Stimulated activated CD4-positive, alpha-beta T cell treated with anti-CD3 and anti-CD28 coated beads, Interleukin-1b, Interleukin-23, amount 100 ng/mL, for 4 hours (primary cell): ENCODE measurements at places on chromosomes 2 and 18.

DNA sequence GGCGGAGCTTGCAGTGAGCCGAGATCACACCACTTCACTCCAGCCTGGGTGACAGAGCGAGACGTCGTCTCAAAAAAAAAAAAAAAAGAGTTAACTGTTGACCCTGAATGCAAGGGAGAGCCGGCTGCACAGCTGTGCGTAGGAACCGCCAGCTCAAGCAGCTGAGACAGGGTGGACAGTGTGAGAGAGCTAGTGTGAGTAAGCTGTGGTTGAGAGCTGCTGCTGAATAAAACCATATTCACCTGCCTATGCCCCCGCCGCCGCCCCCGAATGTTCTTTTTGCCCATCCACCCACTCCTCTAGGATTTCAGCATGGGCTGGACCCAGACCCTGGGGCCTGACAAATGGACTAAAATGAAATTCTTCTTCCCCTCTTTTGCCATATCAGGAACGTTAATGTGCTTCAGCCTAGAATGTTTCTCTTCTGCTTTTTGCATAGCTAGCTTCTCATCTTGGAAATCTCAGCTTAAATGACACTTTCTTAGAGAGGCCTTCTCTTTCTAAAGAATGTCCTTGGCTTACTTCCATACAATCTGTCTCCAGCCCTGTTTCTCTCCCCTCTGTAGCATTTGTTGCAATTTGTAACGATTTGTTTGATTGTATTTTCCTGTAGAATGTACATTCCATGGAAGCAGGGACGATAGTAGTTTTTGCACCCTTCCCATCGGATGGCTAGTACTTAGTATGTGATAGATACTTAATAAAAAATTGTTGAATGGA, 142.7 kb downstream of the KLHL14 start:
- DNase-seq, result no peak

- no peak for DNase-seq
Observed at GRCh38 chr2:217977840-217978535, 24.8 kb downstream of the TNS1 start.

GRCh38 chr2:69789772-69790600, 39.5 kb upstream of the GMCL1 start:
- no peak for DNase-seq

DNA sequence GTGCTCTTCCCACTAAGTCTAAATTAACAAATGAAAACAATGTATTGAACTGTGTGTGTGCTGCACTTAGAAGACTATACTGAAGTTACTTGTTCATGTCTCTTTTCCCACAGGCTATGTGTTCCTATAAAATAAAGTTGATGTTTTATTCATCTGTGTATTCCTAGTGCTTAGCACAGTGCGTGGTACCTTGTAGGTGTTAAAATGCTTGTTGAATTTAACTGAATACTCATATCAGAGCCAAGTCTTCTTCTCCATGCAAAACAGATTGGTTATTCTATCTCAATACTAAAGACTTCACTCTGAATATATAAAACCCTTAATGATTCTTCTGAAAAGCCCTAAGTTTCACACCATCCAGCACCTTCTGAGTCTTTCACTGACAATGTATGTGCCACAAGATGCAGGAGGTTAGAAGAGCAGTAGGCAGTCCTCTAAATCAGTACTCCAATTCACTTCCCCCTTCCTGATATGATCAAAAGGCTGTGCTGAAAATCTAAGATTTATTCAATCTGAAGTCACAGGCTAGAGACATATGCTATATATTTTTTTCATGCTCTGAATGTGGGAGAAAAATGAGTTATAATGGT, 231.7 kb upstream of the CCDC150 start:
- DNase-seq, result no peak

DNA sequence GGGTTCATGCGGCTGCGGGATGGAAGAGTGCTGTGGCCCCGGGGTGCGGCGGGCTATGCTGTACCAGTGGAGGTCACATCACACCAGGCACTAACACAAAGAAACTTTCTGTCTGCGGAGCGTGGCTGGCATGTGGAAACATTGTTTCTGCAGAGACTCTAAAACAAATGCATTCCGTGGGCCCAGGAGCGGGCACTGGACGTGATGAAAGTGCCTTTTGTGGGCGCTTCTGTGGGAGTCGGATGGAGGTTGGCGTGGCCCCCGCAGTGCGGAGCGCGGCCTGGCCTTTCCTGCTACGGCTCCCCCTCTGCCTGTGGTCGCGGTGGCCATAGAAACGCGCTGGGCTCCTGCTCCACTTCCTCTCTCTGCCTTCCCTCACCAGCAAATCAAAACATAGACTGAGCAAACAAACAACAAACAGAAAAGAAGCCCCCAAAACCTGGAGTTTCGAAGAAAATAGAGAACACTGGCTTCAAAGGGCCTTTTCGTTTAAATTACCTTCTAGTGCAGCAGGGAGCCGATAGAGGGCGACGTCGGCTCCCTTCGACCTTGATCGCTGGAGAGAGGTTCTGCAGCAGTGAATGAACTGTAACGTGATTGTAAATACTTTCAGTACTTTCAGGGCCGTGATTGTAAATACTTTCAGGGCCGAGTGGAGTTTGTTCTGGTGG, 51.4 kb downstream of the KIF5C start:
- peak; percentile 30 for DNase-seq

DNA sequence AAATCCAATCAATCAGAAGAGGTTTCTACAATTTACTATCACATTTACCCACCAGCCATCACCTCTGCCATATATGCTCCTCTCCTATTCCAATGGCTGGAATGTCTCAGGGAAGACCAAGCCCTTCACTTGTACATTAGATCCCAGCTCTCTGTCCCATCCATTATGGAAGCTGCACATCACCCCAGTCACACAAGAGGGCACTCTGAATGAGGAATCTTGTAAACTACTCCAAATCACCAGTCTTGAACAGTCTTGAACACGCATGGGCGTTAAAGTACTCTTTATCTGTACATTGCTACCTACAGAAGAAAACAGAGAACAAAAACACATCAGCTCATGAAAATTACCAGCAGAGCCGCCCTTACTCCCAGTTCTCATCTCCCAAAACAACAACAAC, 38.7 kb downstream of the ZC3H8 start:
- DNase-seq, result no peak

- no peak for DNase-seq
Observed at GRCh38 chr2:241563981-241564595, 5.5 kb downstream of the BOK start.

- DNase-seq, result no peak
Observed at GRCh38 chr2:64007924-64008323, 11.3 kb downstream of the VPS54 start.

DNA sequence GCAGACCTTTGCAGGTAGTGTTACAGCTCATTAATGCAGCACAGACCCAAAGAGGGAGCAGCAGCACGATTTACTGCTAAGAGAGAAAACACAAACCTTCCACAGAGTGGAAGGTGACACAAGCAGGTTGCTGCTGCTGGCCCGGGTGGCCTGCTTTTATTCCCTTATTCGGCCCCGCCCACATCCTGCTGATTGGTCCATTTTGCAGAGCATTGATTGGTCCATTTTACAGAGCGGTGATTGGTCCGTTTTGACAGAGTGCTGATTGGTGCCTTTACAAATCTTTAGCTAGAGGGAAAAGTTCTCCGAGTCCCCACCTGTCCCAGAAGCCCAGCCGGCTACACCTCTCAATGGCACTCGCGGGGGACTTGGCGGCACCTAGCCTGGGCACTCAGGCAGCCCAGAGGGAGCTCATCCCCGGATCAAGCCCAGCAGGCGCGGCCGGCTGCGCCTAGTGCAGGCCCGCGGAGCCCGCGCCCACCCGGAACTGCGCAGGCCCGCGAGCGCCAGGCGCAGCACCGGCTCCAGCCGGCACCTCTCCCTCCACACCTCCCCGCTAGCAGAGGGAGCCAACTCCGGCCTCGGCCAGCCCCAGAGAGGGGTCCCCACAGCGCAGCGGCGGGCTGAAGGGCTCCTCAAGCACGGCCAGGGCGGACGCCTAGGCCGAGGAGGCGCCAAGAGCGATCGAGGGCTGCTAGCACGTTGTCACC, 825.6 kb upstream of the HS6ST1 start:
- DNase-seq, result no peak

GRCh38 chr2:180246268-180246667, 239.2 kb upstream of the CWC22 start:
- no peak for DNase-seq

GRCh38 chr2:241788572-241788971, 11.9 kb downstream of the GAL3ST2 start:
- no peak for DNase-seq

DNA sequence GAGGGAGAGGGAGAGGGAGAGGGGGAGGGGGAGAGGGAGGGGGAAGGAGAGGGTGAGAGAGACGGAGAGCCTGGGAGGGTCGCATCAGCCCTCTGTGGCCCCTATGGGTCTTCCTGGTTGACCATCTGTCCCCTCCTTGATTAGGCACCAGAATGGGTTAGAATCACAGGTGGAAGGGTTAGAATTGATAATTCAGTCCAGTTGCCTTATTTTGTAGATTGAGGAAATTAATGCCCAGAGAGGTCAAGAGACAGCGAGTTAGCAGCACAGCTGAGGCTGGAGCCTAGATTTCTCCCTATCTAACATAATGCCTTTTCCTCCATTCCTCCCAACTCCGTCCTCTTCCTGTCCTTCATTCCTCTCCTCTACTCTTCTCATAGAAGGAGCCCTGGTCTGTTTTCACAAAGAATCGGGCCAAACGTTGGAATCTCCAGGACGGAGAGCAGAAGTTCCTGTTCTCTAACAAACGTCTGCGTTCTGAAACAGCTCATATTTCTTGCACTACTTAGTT, 338 bp upstream of the THUMPD2 start:
- no peak for DNase-seq

DNA sequence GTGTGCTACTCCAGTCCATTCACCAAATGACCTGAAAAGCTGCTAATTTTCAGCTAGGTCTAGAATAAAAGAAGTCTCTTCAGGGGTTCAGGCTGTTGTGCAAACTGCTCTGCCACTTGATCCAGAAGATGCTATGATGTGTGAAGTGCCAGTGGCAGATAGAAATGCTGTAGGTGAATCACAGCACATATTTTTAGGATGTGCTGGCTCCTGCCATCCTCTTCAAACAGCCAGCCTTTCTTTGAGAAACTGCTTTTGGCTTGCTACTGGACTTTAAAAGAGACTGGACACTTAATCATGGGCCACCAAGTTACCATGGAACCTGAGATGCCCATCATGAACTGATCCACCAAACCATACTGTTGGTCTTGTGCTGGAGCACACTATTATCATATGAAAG, 322.1 kb downstream of the EN1 start:
- no peak for DNase-seq

DNA sequence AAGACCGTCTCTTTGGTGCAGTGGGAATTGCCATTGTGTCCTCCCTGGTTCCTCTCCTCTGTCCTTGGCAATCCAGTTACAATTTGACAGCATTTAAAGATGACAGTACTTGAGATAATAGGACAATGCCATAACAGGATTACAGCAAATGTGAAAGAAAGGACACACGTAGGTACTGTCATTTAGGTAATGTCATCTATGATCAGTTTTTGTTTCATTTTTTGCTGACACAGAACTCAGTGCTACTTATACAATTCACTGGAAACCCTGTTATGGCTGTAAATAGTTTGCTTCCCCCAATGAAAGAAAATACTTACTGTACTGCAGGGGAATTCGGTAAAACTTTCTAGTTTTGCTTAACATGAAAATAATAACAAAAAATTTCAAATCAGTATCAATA, 65.2 kb downstream of the BCL11A start:
- no peak for DNase-seq

DNA sequence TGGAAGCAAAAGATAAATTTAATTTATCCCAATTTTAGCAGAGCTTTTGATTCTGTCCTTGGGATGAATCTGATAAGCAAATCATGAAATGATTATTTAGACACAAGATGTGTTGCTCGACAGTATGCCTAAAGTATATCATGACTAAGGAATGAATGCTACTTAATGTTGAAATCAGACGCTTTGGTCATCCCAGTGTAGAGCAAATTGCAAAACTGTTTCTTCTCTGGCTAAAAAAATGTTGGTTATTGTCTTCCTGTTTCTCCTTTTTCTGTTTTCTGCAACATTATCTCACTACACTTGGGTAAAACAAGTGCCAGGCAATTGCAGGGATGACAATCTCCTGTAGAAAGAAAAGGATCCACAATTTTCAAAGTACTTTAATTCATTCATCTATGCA, 66.4 kb downstream of the BABAM2 start:
- DNase-seq, result no peak

DNA sequence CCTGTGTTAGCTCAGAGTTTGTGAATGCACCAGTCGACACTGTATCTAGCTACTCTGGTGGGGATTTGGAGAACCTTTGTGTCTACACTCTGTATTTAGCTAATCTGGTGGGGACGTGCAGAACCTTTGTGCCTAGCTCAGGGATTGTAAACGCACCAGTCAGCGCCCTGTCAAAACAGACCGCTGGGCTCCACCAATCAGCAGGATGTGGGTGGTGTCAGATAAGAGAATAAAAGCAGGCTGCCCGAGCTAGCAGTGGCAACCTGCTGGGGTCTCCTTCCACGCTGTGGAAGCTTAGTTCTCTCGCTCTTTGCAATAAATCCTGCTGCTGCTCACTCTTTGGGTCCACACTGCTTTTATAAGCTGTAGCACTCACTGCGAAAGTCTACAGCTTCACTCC, 324.2 kb downstream of the RAD51AP2 start:
- DNase-seq, result no peak

- DNase-seq, result no peak
Observed at GRCh38 chr2:126676221-126677175, 20.5 kb downstream of the GYPC start.

DNA sequence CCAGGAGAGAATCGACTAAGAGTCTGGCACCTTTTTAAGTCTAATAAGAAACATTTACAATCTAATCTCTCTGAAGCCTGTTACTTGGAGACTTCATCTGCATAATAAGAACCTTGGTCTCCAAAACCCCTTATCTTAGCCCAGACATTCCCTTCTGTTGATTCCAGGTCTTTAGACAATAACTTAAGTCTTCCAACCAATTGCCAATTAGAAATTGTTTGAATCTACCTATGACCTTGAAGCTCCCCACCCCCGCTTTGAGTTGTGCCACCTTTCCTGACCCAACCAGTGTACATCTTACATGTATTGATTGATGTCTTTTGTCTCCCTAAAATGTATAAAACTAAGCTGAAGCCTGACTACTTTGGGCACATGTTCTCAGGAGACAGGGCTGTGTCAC, 49.5 kb upstream of the DTNA start:
- no peak for DNase-seq

DNA sequence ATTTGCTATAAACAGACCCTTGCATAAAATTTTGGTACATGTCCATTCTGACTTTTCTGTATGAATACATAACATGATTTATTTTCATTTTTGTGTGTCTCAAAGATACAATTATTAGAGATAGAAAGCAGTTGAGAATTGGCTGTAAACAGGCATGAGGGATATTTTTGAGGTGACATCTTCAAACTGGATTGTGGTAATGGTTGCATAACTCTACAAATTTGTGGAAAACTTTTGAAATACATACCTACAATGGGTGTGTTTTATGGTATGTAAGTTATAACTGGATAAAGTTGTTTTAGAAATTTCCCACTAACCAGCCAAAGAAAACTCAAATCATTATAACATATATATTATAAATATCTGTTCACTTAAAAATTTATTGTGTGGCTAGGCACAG, 39.6 kb downstream of the GREB1L start:
- DNase-seq, result no peak

GRCh38 chr2:240284503-240285259, 144.2 kb upstream of the OTOS start:
- no peak for DNase-seq

GRCh38 chr2:149601141-149601796, 13.7 kb upstream of the MMADHC start:
- DNase-seq, result no peak
